ENCODE measurements at places on chromosomes 16 and 17. TPM values are rescaled to one million over a fixed set of nuclear protein-coding genes. Genes with fewer than 3 reads are reported as not detected.

DNA sequence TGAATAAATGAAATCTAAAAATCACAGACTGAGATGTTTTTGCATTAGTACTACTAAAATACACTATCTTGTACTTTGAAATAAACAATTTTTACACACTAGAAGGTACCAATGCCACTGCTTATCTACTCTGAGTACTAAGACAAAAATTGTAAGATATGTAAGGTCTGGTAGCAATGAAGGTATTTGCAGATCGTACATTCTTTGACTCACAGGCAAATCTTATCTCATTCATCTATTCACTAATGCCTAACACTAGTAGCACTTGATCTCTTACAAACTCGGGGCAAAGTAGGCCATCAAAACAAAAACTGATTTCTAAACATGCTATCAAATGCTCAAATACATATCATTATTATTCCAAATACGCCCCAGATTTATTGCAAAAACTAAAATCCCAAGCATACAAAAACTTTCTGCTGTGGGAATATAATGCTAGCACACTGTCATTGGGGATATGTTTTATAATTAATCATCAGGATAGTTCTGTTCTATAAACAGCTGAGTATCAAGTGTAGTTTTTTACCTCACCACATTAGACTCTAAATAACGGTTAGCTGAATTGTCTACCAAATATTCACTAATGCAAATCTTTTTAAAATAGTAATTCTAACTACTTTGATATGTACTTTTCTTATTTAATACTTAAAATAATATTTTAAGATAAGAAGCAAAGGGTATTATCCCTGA, 68.0 kb downstream of the MED13 start:
- no peaks in the 10 kb centered on the region for H3K27me3 ChIP-seq
- DNase-seq, result no peak
- no peak overlapping the region for H3K4me3 ChIP-seq
- H3K4me1 ChIP-seq, result no peaks in the 10 kb centered on the region

GRCh38 chr17:45110676-45111611, 21.4 kb downstream of the PLCD3 start:
- H3K4me1 ChIP-seq, result no peaks in the 10 kb centered on the region
- no peak overlapping the region for H3K4me3 ChIP-seq
- H3K27ac ChIP-seq, result no peak overlapping the region

DNA sequence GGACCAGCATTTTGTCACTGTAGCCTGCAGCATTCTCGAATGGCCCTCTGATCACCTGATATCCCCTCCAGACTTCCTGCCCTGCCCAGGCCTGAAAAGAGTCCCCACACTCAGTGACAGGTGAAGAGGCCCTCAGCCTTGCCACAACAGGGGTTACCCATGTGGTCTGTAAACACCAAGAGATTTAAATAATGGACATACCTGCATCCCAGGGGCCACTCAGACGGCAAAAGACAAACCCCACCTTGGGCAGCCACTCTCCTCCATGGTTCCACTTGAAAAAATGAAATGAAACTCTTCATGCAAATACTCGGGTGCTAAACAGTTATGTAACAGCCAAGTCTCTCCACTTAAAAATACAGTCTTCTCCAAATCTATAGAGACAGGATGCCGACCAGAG, 22.9 kb upstream of the PECAM1 start:
- no peak overlapping the region for H3K27ac ChIP-seq
- H3K36me3 ChIP-seq, result no peaks in the 10 kb centered on the region
- H3K4me1 ChIP-seq, result peaks cover 19% of the 10 kb centered on the region

The TUBB3 gene
- 518 TPM for total RNA-seq

The UNC13D gene
- 1.1 TPM for total RNA-seq

The FSCN2 gene
- total RNA-seq, result 0.43 TPM

GRCh38 chr17:53765609-53766008, 57.1 kb upstream of the KIF2B start:
- no peak overlapping the region for H3K4me3 ChIP-seq
- DNase-seq, result no peak
- no peaks in the 10 kb centered on the region for H3K4me1 ChIP-seq
- no peaks in the 10 kb centered on the region for H3K27me3 ChIP-seq

The ATP1B2 gene
- 14.3 TPM for total RNA-seq

- H3K27ac ChIP-seq, result no peak overlapping the region
- DNase-seq, result peak; percentile 26
- H3K27me3 ChIP-seq, result no peaks in the 10 kb centered on the region
Measured at GRCh38 chr17:18319604-18320256, 4.6 kb downstream of the SMCR8 start.

- no peak overlapping the region for H3K27ac ChIP-seq
- no peaks in the 10 kb centered on the region for H3K27me3 ChIP-seq
- peaks cover 13% of the 10 kb centered on the region for H3K4me1 ChIP-seq
Measured at GRCh38 chr16:58337090-58337444, 42.2 kb upstream of the PRSS54 start.

DNA sequence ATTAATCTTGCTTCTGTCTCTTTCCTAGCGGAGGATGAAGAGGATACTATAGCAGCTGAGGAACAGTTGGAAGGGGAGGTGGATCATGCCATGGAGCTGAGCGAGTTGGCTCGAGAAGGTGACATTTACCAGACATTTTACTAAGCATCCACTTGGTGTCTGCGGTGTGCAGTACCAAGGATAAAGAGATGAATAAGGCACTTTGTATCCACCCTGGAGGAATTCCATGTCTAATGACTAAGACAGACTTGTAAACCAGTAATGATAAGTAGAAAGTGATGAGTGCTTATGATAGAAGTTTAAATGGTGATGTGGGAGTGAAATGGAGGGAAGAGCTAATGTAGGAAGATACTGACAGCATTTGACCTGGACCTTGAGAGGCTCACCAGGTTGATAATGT, 12.0 kb downstream of the SRCAP start:
- no peak for DNase-seq
- no peak overlapping the region for H3K4me3 ChIP-seq
- no peak overlapping the region for H3K27ac ChIP-seq
- no peaks in the 10 kb centered on the region for H3K4me1 ChIP-seq
- no peaks in the 10 kb centered on the region for H3K27me3 ChIP-seq

GRCh38 chr17:78116411-78116810, 12.1 kb downstream of the TMC6 start:
- no peak overlapping the region for H3K4me3 ChIP-seq
- peaks cover 5% of the 10 kb centered on the region for H3K27me3 ChIP-seq
- H3K36me3 ChIP-seq, result peaks cover 2% of the 10 kb centered on the region

The GSDMA gene
- not detected for total RNA-seq

GRCh38 chr17:75006653-75007052, 5.8 kb upstream of the MRPL58 start:
- DNase-seq, result no peak
- H3K27ac ChIP-seq, result peak overlapping the region; percentile 3
- H3K27me3 ChIP-seq, result no peaks in the 10 kb centered on the region
- H3K36me3 ChIP-seq, result no peaks in the 10 kb centered on the region
- peaks cover 6% of the 10 kb centered on the region for H3K4me1 ChIP-seq

GRCh38 chr17:50922721-50923405, 56.7 kb upstream of the TOB1 start:
- no peak overlapping the region for H3K27ac ChIP-seq
- no peaks in the 10 kb centered on the region for H3K27me3 ChIP-seq
- DNase-seq, result no peak
- no peaks in the 10 kb centered on the region for H3K36me3 ChIP-seq
- no peak overlapping the region for H3K4me3 ChIP-seq
- H3K4me1 ChIP-seq, result peaks cover 41% of the 10 kb centered on the region

DNA sequence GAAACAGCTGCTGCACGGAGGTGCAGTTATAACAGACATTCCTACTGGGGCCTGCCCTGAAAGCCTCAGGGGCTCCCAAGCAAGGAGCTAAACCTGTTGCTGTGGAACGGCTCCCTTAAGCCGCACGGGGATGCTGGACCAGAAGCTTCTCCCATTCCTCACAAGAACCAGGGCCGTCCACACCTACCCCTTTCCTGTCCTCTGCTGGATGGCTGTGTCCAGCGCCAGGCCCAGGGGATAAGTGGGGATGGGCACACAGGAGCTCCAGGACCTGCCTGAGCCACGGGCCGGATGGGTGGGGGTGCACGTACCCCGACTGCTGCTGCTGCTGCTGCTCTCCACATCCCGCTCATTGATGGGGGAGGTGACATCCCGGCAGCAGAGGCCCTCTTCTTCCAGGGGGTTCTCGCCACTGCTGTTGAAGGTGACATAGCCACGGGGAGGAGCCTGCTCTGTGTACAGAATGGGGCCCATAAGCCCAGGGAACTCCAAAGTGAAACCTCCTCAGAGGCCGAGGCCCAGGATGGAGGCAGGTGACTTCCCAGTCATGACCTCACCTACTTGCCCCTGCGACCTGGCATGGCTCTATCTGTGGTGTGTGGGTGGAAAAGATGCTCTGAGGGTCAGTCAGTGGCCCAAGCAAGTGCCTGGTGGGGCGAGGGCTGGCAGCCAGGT, 8.6 kb downstream of the NUDT16L1 start:
- no peak overlapping the region for H3K4me3 ChIP-seq
- no peaks in the 10 kb centered on the region for H3K4me1 ChIP-seq
- no peak for DNase-seq
- peaks cover 10% of the 10 kb centered on the region for H3K36me3 ChIP-seq
- H3K27me3 ChIP-seq, result no peaks in the 10 kb centered on the region

DNA sequence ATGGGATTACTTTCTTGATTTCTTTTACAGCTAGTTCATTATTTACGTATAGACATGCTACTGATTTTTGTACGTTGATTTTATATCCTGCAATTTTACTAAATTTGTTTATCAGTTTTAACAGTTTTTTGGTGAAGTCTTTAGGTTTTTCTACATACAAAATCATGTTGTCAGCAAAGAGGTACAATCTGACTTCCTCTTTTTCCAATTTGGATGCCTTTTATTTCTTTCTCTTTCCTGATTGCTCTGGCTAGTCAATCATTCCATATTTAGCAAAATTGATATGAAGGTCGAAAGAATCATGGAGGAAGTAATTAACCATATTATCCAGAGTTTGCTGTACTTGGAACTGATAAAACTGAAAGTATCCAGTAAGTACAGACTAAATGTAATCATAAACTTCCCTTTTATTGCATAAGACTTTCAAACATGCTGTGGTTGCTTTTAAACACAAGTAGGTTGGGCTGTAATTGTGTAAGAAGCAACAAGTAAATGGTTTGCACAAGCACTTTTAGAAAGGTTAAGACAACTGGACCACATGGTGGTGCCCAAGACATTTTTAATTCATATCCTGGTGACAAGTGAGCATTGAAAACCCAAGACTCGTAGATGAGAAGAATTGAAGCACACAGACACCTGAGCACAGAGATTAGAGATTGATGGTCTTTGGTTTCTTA, 8.4 kb downstream of the GDE1 start:
- H3K4me1 ChIP-seq, result peaks cover 3% of the 10 kb centered on the region
- H3K4me3 ChIP-seq, result no peak overlapping the region
- DNase-seq, result no peak
- H3K36me3 ChIP-seq, result peaks cover 41% of the 10 kb centered on the region

DNA sequence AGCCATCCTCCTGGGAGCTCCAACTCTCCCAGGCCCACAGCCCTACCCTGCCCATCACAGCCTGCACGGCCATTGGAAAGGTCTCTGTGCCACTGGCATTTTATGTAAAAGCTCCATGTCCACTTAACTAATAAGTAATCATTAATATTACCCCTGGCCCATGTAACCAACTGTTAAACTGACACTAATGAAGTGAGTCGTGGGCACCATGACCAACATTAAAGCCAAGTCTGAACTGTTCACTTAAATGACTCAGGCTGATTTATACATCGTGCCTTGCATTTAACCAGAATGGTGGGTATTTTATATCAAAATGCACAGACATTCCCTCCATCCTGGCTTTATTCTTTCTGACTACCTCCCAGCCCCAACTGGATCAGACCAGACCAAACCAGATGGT, 229.3 kb downstream of the SOX9 start:
- H3K4me3 ChIP-seq, result no peak overlapping the region
- no peak for DNase-seq
- no peaks in the 10 kb centered on the region for H3K36me3 ChIP-seq
- peaks cover 8% of the 10 kb centered on the region for H3K4me1 ChIP-seq
- H3K27me3 ChIP-seq, result no peaks in the 10 kb centered on the region
- H3K27ac ChIP-seq, result no peak overlapping the region
